ENCODE measurements at places on chromosomes 1 and 21.
A peak's percentile ranks its signal among the peaks of the same experiment; 100 is the strongest.

DNA sequence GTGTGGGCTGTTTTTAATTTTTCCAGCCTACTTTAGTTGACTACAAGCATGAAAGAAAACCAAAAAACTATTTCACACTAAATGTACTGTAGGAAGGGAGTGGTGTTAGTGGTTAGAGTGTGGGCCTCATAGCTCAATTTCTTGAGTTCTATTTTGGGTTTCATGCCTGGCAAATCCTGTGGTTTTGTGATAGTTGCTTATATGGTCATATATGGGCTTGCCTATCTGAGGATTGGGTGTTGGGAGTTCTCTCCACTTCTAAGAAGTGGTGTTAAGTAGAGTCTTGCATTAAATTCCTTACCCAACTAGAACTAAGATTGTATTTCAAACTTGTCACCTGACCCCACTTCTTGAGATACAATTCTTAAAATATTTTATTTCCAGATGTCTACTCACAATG is 37.8 kb upstream of the COL11A1 start:
- H3K27me3 ChIP-seq = no peaks in the 10 kb centered on the region
- no peaks in the 10 kb centered on the region for H3K36me3 ChIP-seq
- DNase-seq = no peak
- H3K27ac ChIP-seq = no peak overlapping the region

DNA sequence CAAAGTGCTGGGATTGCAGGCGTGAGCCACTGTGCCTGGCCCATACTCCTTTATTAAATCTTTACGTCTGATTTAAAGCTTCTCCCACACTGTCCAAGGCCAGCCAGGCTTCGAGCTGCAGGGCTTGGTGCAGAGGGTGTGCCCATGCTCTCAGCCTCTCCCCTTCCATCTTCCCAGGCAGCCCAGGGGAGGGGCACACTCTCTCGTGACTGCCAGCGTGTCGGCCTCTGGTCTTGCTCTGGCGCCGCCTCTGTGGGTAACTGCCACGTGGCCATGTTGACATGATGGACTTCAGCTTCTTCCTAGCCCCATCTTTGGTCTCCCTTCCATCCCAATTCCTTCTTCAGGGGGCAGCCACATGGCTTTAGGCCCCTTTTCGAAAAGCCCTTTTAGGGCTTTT is 4.7 kb downstream of the GPR137B start:
- DNase-seq = peak; percentile 41
- no peak overlapping the region for H3K4me3 ChIP-seq
- no peaks in the 10 kb centered on the region for H3K4me1 ChIP-seq
- no peak overlapping the region for H3K27ac ChIP-seq
- no peaks in the 10 kb centered on the region for H3K27me3 ChIP-seq

DNA sequence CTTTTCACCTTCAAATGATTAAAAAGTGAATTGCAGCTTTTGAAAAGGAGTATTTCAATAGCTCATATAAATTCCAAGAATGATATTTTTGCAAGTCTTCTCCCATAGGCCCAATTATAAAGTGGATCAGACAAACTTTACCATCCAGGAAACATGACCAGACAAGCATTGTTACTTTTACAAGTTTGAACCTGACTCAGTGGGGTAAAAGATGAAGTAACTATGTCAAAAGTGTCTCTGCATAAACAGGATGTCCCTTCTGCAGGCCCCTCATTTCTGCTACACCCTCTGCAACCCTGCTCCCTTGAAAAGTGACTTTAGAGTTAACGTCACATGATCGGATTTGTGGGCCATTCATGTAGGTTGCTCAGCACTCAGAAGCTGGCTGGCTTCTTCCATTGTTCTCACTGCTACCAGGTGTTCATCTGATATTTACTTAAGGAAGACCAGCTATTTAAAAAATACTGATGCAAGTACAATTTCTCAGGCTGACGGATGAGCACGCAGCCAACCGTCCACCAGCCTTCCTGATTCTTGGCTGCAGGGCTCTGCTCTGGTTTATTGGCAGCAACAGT is 32.3 kb downstream of the URB1 start:
- H3K27me3 ChIP-seq = no peaks in the 10 kb centered on the region
- H3K27ac ChIP-seq = no peak overlapping the region
- DNase-seq = no peak
- no peak overlapping the region for H3K4me3 ChIP-seq
- H3K36me3 ChIP-seq = peaks cover 85% of the 10 kb centered on the region

DNA sequence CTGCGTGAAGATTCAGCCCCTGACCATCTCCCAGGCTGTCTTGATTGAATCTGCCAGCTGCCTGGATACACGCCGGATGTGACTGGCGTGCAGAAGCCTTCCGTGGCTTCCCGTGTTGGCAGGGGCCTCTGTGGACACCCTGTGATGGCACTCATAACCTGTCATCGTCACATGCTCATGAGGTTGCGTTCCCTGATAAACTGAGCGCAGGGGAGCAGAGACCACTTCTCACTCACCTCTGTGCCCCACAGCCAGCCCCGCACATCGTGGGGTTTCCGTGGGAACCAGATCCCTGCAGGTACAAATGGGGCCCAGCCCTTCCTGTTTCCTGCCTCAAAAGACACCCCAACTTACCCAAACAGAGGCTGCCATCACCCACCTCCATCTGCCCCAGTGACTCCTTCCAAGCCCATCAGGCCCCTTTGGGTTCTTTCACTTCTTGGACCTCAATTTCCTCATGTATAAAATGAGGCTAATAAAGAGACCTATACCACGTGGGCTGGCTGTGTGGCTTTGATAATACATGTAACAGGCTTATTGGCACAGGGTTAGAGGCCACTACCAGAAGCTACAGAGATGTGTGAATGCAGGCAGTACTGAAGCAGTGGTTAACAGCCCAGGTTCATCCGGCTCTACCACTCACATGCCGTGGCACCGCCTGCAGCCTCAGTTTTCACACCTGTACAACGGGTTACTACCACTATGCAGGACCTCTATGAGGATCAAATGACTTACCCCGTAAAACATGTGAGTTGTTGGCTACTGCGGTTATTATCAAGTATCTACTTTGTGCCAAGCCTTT is 23.6 kb downstream of the HTR6 start:
- no peak overlapping the region for H3K27ac ChIP-seq
- no peak overlapping the region for H3K4me3 ChIP-seq

GRCh38 chr1:227343206-227343605 is 24.9 kb upstream of the CDC42BPA start:
- H3K36me3 ChIP-seq = no peaks in the 10 kb centered on the region
- no peaks in the 10 kb centered on the region for H3K4me1 ChIP-seq
- no peaks in the 10 kb centered on the region for H3K27me3 ChIP-seq
- DNase-seq = no peak

- no peaks in the 10 kb centered on the region for H3K36me3 ChIP-seq
- no peak for DNase-seq
- no peaks in the 10 kb centered on the region for H3K27me3 ChIP-seq
- no peaks in the 10 kb centered on the region for H3K4me1 ChIP-seq
- H3K27ac ChIP-seq = no peak overlapping the region
These were observed 46.8 kb downstream of the TRIM11 start for GRCh38 chr1:228359613-228360532.

GRCh38 chr1:66550243-66550642 is 16.3 kb downstream of the SGIP1 start:
- no peak overlapping the region for H3K27ac ChIP-seq
- DNase-seq = no peak
- H3K4me1 ChIP-seq = peaks cover 97% of the 10 kb centered on the region
- no peak overlapping the region for H3K4me3 ChIP-seq
- H3K27me3 ChIP-seq = no peaks in the 10 kb centered on the region

Measured in tibial artery (tissue), 4 donors.